Stimulated activated CD4-positive, alpha-beta T cell treated with anti-CD3 and anti-CD28 coated beads, Interleukin-12 subunit alpha, Interleukin-12 subunit beta, amount 100 ng/mL, for 24 hours (primary cell): ENCODE measurements at places on chromosomes 2 and 18.

DNA sequence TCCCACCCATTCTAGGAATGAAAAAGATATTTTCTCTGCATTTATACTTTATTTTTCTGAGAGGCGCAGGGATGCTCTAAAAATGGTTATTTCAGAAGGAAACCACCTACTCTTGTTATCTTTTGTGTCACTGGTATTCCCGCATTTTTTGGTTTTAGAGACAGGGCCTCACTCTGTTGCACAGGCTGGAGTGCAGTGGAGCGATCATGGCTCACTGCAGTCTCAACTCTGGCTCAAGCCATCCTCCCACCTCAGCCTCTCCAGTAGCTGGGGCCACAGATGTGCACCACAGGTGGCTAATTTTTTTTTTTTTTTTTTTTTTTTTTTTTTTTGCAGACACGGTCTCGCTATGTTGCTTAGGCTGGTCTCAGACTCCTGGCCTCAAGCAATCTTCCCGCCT lies 135.9 kb downstream of the NCK2 start:
- DNase-seq, result no peak

GRCh38 chr2:222594679-222595078 lies 61.2 kb downstream of the FARSB start:
- DNase-seq, result no peak

GRCh38 chr2:101728865-101729264 lies 31.4 kb downstream of the MAP4K4 start:
- no peak for DNase-seq

GRCh38 chr2:223753940-223754339 lies 83.4 kb downstream of the AP1S3 start:
- DNase-seq, result no peak

DNA sequence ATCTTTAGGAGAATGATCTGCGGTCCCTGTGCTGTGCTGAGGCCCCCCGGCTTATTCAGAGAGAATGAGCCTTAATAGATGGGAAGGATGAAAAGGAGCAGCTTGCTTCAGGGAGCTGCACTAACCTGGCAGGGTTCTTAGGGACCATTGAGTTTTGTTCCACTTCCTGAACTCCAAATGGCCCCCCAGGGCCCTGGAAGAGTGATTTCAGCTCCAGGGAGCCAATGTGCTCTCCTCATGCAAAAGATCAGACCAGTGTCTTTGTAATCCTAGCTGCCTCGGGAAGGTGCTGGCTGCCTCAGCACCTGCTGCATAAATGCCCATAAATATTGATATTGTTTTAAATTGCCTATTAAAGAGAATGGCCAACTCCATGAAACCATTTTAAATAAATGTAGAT lies 210.2 kb downstream of the NCK2 start:
- no peak for DNase-seq

DNA sequence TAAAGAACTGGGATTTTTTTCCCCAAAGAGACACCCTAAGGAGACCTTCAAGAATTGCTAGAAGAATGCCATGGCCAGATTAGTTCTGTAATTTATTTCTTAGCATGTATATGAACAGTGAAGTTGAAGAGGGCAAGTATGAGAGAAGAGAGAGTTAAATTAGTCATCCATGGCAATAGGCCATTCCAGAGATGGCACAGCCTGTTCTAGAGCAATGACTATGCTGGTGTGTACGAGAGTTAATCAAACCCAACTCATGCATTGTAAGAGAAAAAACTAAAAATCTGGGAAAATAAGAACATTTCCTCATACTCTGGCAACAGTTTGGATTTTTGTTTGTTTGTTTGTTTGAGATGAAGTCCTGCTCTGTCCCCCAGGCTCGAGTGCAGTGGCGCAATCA lies 112.1 kb upstream of the PIK3C3 start:
- no peak for DNase-seq

GRCh38 chr2:20443276-20443920 lies 3.5 kb upstream of the RHOB start:
- DNase-seq, result no peak

- DNase-seq, result no peak
Observed at GRCh38 chr2:148877403-148877740, 2.3 kb downstream of the KIF5C start.

- no peak for DNase-seq
Observed at GRCh38 chr2:126858013-126858412, 40.7 kb upstream of the TEX51 start.

DNA sequence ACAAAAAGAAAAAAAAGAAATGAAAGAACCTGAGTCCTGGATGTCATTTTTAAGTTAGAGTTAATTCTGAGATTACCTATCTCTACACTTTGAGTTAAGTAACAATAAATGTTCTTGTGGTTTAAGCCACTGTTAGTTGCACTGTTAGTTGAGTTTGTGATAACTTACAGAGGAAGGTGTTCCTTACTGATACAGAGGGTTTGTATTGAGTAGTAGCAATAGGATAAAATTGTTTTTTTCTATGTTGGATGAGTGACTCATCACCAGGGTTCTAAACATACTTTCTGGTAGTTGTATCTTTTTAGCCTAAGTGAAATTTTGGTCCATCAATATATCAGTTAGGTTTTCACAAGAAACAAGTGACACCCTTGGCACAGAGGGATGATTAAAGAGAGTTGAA lies 4.0 kb upstream of the LCLAT1 start:
- DNase-seq, result no peak

GRCh38 chr18:21853016-21853415 lies 112.4 kb downstream of the MIB1 start:
- DNase-seq, result no peak

GRCh38 chr2:208370881-208371633 lies 35.5 kb upstream of the PTH2R start:
- DNase-seq, result no peak

DNA sequence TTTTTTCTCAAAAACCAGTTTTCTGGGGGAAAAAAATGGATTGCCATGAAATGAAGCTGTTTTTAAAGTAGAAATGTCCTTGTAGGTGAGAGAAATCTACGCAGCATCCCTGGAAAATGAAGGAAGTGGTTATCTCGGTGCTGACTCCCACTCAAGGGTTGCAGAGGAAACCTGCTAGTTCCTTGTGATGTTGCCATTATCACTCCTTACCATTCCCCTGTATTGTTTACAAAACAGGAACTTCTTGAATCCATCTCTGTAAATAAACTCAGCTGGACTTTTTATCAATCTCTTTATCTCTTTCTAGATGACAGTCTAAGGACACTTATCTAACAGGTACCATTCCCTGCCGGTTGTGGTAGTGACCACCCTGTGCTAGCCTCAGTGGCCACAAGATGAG lies 61.2 kb downstream of the FEZ2 start:
- no peak for DNase-seq
